RCC 7860 (cell line): ENCODE measurements at places on chromosomes 2 and 18.

GRCh38 chr18:36461551-36461987 is 164.1 kb downstream of the FHOD3 start:
- DNase-seq: peak; percentile 23

GRCh38 chr18:69840445-69840844 is 107.2 kb downstream of the CD226 start:
- DNase-seq: no peak

DNA sequence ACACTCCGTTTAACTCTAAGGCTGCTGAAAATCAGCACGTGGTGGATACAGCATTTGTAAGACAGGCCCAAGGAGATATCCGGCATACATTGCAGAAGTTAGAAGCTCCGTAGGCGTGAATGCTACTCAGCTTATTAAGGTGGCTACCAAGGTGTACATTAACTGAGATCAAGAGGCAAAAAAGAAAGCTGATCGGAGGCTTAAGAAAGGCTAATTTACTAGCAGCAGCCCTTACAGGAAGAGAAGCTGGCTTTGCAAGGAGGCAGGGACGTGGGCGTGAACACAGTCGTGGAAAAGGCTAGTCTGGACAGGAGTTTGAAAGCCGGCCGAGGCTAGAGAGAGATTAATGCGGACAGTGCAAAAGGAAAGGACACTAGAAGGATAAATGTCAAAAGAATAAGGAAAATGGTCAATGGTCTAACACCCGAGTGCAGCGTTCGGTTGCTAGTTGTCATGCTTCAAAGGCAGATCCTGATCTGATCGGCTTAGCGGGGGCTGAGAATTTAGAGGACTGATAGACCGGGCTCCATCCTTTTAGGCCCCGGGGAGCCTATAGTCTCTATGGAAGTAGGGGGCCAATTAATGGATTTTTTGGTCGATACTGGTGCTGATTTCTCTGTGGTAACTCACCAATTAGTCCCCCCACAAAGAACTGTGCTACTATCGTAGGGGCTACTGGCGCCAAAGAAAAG is 45.6 kb upstream of the SELENOI start:
- DNase-seq: no peak

DNA sequence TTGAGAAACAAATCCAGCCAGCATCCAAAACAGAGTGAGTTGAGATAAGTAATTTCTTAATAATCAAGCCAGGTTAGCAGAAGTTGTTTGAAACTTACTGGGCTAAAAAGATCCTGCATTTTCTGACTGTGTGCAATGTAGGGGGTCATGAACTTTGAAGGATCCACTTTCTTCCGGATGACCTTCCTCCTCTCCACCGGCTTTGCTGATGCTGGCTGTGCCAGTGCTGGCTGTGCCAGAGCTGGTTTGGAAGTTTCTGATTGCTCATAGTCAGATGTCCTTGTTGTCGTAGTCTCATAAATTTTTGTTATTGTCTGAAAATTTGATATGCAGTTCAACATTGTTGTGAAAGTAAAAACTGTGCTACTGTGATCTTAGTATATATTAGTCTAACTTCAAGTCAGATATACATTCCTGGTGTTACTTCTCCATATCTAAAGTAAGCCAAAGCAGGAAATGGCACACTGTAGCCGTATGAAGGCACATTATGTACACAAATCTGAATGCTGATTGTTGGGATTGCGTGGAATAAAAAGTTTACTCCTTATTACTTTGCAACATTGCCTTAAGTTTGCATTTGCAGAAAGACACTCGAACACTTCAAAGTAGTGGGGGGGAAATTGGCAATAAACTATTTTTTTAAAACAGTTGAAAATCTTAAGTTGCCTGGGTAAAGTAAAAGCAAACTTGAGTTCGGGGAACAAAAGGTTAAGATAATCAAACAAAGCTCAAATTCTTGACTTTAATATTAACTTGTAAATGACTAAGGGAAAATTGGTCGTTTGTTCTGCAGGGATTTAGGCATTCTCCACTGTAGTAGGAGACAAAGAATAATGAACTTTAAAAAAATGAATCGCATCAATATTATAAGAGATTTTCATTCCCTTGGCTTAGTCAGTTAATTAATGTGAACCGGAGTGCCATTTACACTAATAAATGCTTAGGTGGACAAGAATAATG is 6.4 kb downstream of the NEB start:
- no peak for DNase-seq

- DNase-seq: no peak
Observed at GRCh38 chr2:203605302-203605701, 70.2 kb upstream of the RAPH1 start.

DNA sequence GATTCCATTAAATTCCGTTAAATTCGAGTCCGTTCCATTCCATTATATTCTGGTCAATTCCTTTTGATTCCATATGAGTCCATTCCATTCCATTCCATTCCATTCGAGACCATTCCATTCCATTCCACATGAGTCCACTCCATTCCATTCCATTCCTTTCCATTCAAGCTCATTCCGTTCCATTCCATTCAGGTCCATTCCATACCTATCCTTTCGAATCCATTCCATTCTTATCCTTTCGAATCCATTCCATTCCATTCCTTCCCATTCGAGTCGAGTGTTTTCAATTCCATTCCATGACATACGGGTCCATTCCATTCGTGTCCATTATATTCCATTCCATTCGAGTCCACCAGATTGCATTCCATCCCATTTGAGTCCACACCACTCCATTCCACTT is 1127.4 kb downstream of the RPIA start:
- DNase-seq: no peak

DNA sequence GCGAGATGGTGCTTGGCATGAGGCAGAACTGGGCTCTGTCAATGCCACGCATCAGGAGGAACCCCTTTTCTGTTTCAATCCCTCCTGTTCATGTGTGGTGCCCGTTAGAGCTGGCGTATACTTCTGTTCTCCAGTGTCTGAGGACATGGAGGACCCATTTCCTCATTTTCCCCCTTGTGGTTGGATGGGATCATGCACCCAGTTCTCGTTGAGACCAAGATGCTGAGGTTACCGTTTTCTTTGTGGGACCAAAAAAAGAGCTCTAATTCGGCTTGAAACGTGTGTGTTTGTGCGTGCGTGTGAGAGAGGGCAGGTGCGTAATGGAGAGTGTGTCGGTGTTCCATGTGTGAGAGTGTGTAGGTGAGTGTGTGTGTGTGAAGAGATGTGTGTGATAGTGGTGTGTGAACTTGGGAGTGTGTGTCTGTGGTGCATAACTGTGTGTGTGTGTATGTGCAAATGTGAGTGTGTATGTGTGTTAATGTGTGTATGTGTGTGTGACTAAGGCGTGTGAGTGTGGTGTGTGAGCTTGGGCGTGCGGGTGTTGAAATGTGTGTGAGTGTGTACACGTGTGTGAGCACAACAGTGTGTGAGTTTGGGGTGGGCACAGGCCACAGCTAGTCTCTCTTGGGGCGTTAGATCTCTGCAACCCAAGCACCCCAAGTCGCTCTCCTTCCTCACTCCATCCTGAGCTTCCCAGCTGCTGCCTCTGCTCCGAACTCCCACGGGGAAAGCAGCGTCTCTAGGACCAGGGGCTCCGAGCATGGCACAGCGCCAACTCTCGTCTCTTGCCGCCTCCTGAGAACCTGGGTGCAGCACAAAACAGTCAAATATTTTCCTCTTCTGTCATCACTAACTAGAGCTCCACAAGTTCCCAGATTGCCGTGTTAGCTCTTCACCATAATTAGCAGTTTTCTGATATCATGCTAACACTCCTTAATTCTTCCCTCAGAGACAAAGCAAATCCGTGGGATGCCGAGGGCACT is 75.8 kb downstream of the LONRF2 start:
- DNase-seq: no peak

DNA sequence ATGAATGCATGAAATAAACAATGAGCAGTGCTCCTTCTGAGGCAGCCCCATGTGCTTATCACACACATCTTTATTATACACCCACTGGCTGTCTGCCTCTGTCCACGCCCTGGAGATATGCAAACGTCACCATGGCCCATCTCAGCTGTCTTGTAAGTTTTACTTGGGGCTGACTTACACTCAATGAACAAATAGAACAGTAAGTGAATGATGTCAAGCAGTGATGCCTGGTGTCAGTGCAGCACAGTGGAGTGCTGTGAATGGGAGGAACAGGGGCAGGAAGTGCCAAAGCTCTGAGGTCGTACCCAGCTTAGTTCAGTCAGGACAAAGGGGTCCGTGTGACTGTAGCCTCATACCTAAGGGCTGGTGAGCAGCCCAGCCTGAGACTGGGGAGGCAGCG is 659.5 kb upstream of the HS6ST1 start:
- DNase-seq: no peak

- DNase-seq: no peak
Observed at GRCh38 chr2:155250800-155251199, 552.3 kb downstream of the KCNJ3 start.

DNA sequence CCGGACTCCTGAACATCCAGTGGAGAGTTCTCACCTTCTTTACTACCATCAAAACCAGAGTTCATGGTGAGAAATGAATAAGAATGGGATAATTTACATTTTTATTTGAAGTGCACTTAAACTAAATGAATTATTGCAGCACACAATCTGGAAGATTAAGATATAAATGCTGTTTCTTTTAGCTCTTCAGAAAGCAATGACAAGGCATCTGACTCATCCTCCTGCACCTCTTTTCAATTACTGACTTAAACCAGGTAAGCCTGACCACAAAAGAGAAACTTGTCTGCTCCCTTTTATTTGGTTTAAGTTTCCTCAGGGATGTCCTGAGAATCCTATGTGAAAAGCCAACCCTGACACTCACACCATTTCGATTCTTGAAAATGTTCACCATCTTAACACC is 720 bp upstream of the DSC2 start:
- DNase-seq: no peak

DNA sequence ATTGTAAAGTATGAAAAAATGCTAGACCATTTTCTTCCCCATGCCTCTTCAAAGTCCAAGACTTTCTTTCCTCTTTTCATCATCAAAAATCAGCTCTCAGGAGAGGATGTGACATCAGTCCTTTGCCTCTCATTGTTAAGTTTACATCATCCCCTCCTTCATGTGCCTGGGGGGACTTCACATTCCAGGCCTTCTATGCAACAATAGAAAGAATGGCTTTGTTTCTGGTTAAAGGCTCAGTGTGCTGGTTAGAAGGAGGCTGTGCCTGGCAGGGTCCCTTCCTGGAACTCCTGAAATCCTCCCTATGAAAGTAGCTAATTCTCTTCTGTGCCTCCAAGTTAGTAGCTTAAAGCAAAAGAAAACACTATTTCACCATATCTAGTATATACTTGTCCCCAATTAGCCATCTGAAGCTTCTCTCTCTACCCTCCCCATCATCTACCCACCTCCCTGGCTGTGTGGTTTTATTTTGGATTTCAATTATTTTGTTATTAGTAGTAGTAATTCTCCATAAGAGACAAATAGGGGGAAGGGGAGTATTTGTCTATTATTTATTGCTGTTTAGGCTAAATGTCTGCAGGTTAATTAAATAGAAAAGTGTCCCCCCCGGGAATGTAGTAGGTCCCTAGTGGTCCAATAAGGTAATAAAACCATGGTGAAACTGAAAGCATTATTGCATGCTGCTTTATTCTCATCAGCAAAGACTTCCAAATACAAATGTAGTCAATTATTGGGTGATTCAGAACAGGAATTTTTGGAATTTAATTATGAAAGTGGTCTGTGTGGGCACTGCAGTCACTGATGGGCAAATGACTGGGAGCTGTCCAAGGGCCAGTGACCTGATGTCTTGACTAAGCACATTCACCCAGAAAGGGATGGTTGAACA is 69.0 kb downstream of the CPO start:
- no peak for DNase-seq

- no peak for DNase-seq
Observed at GRCh38 chr18:27114842-27115241, 70.3 kb downstream of the CHST9 start.

DNA sequence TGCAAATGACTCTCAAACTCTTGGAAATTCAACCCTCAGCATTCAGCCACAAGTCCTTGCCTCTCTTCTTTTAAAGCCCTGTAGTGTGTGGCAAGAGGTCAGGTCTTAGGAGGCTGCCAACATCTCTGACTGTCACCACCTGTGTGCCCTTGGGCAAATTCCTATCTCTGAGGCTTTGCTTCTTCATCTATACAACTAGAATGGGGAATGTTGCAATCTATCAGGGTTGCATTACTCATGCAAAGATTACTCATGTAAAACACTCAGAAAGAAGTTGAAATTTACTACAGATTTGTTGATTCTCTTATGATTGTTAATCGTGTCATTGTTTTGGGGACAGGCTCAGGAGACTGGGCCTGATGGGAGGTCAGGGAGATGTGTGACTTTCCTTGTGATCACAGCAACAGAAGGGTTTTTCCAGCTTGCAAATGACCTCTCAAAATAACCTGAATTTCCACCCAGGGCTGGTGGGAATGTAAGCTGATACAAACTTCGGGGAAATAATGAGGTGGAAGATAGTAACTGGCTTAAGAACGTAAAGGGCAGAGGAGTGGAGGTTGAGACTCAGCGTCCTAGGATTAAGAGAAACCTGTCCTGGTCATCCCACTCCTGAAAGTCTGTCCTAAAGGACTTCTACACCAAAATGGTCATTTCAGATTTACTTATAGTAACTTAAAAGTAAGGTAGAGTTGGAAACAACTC is 32.1 kb upstream of the SIGLEC15 start:
- peak; percentile 77 for DNase-seq

GRCh38 chr2:219254590-219255201 is 978 bp upstream of the TUBA4A start:
- no peak for DNase-seq

DNA sequence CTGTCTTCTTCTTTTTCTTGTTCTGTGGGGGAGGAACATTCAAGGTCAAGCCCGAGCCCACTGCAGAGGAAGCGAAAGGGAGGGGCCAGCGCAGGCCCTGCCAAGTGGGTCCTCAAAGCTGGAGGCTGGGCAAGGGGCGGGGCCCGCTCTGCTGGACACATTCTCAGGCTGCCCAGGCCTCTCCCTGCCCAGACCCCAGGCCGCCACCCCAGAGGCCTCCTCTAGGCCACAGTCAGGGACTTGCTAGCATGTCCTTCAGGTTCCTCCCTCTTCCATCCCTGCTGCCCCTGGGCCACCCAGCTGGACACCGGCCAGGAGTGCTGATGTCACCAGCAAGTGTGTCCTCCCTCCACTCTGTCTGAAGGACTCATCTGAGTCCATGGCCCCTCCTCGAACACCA is 44.1 kb downstream of the KIF1A start:
- DNase-seq: no peak

- no peak for DNase-seq
Observed at GRCh38 chr2:160868891-160869290, 291.3 kb upstream of the TANK start.

DNA sequence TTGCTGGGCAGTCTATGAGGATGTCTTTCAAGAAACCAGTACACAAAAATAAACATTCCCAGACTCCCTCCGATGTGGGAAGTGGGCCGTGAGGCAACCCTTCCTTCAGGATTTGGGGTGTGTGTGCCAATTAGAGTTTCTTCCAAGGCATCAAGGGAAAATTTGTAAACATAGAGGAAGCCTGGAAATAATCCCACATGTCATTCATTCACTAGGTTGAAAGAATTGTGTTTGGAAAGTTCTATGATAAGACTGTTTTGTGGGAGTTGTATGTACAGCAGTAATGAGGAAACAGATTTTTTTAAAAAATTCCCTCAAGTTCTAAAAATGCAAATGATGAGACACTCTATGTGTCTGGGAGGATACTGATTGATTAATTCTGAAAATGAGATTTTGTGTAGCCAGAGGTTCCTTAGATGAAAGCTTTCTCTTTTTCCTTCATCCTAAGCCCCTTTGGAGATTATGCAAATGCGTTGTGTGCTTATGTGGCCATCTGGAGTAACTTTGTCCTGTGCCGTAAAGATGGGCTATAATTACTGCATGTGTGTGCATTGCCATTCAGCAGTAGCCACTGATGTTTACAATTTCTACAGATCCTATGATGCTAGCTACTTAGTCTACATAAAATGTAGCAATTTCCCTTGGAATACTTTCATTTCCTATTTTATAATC is 107.8 kb upstream of the TPO start:
- no peak for DNase-seq

- no peak for DNase-seq
Observed at GRCh38 chr2:43459446-43460173, 136.2 kb downstream of the THADA start.
